Effector CD8-positive, alpha-beta T cell (primary cell): ENCODE measurements at places on chromosomes 3 and 15.

DNA sequence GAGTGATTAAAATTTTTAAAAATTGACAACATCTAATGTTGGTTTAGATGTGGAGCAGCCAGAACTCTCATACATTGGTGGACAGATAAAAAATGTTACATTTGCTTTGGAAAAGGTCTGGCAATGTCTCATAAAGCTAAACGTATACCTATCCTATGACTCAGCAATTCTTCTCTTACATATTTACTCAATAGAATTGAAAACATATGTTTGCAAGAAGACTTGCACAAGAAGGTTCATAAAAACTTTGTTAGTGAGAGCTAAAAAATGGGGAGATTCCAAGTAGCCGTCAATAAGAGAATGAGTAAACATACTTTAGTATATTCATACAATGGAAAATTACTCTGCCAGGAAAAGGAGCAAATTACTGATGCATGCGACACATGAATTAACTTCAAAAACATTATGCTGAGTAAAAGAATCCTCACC lies 30.0 kb downstream of the MASP1 start:
- DNase-seq, result no peak

GRCh38 chr3:169297214-169297613 lies 366.3 kb downstream of the MECOM start:
- DNase-seq, result no peak

DNA sequence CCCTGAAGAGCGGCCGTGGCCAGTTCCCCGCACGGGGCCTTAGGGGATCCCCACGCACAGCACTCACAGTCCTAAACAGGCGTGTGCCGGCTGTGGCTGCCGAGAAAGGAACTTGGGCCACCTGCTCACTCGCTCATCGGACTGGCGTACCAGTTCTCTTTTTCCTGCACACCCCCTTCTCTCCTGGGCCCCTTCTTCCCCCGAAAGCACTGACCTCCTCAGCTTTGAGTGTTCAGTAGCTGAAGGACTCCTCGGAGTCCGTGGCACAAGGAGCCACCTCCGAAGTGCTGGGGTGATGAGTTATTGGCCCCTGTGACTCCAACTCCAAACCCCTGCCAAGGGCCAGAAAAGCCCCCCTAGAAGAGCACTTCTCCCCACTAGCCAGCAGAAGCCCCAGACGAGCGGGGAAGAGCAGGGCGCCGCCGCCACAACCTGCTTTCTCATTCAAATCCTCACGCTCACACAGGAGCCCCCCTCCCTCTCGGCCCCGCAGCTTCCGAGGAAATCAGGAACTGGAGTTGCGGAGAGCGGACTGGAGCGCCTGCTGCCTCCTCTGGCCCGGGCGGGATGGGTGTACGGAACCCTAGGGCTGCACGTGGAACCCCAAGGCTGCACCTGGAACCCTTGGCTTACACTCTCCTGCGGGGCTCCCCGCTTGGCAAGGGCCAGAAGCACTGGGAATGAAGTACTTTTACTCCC lies at the start of gene PLCH1:
Gene PLCH1 (minus strand): TSS at position 446 of the 699 bp plus-strand sequence. CDS start 40,847 bp downstream, outside the sequence.
- DNase-seq, result no peak

GRCh38 chr3:72462595-72463011 lies 385.6 kb downstream of the SHQ1 start:
- no peak for DNase-seq
